Glutamatergic neuron (in vitro differentiated cells): ENCODE measurements at places on chromosomes 12 and 14. TPM values are rescaled to one million over a fixed set of nuclear protein-coding genes. Genes with fewer than 3 reads are reported as not detected.
A peak's percentile ranks its signal among the peaks of the same experiment; 100 is the strongest.

GRCh38 chr12:4303750-4304149, 17.3 kb upstream of the TIGAR start:
- peak; percentile 47 for DNase-seq

DNA sequence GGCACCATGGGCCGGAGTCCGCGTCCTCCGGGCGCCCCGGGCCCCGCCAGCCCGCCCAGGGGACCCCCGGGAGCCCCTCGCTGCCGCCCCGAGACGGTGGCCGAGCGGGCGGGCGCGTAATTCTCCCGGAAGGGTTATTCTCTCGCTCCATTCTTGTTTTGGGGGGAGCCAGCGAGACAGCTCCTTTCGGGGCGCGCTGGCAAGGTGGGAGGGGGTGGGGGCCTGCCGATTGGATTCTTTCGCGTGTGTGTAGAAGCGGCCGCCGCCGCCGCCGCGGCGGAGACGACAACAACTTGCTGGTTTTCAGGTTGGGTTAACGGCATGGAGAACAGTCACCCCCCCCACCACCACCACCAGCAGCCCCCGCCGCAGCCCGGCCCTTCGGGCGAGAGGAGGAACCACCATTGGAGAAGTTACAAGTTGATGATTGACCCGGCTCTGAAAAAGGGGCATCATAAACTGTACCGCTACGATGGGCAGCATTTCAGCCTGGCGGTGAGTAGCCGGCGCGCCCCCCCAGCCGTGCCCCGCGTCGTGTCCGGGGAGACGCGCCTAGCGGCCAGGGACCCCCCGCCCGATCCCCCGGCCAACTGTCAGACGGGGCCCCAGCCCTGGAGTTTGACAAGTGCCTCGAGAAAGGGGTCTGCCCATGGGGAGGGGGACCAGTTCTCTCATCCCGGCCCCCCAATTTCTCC, 755 bp downstream of the SETD1B start:
- DNase-seq: no peak

Gene GDF11
- 52.4 TPM for total RNA-seq

Gene KCNC2
- total RNA-seq: 11.6 TPM

DNA sequence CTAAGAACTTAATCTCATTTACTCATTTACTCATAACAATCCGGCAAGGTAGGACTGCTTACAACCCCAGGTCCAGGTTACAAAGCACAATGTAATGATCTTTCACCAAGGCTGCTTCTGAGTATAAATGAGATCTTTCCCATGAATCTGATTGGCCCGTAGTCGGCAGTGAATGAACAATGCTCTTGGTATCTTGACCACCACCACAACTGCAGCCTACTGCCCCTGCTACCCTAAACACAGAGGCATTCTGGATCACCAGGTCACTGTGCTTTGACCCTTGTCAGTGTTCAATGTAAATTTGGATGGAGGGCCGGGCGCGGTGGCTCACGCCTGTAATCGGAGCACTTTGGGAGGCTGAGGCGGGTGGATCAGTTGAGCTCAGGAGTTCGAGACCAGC, 15.9 kb downstream of the FAM181A start:
- no peak for DNase-seq

GRCh38 chr12:82040987-82041743, 282.0 kb upstream of the PPFIA2 start:
- no peak for DNase-seq

Gene MRPS35
- total RNA-seq: 27.4 TPM

GRCh38 chr12:47107446-47107845, 27.7 kb upstream of the AMIGO2 start:
- DNase-seq: no peak

Gene SYNDIG1L
- 1.5 TPM for total RNA-seq

Gene ASB2
- 16.6 TPM for total RNA-seq

Gene ULK1
- total RNA-seq: 168 TPM

Gene RPL10L
- total RNA-seq: not detected

GRCh38 chr12:1405619-1406018, 188.8 kb downstream of the FBXL14 start:
- DNase-seq: no peak

Gene CPM
- not detected for total RNA-seq

DNA sequence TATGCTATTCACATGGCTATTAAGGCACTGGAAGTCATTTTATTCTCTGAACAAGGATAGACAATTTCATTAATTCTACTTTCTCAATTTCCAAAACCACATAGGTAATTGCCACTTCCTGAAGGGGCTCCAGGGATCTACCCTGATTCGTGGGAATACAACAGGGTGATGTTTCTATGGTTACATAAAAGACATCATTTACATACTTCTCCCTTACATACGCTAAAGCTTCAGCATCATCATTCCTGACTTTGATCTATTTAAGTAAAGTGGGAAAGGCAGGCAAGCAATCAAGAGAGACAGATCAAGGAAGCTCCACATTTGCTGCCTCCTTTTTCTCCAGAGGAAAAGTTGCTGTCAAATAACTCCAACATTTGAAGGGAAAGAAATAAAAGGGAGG, 118.8 kb upstream of the SINHCAF start:
- DNase-seq: no peak

DNA sequence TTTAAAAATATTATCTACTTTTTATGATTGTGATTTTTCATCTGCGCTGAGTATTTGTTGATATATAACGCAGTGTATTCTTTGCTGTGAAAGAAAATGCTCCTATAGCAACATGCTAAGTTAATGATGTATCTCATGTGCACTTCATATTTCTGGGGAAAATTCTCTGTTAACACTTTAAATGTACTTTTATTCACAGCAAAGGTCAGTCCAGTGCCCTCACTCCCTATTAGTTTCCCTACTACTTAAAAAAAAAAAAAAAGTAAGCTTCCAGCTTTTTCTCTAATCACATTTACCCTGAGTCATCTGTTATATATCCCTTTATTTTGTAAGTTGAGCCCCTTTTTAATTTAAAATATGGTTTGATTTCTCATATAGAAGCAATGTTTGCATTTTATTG, 219.8 kb downstream of the AEBP2 start:
- DNase-seq: no peak

DNA sequence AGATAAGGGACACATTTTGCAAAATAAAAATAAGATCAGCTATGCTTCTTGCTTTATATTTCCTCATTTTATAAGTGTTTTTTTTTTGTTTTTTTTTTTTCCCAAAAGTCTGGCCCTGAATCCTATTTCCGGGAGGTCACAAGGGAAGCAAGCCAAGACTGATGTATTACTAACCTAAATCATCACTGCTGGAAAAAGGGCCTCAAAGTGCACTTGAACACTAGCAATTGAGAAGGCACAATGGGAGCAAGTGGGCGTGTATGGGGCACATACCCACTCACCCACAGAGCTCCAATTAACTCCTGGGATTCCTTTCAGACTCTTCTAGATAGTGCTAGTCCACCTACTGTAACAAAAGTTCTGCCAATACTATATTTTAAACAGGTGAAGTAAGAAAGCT, 58.8 kb downstream of the STON2 start:
- no peak for DNase-seq

DNA sequence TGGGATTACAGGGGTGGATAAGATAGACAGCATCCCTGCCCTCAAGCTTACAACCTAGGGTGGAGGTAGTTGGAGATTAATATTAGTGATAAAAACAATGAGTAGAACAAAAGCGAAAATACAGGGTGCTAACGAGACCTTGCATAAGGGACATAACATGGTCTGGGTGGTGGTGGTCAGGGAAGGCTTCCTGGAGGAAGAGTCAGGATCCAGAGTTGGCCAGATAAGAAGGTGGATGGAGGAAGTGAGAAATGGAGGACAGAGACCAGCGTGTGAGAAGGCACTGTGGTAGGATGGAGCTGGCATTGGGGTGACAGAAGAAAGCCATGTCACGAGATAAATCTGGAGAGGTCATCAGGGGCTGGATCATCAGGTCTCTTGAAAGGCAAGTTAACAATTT, 19.2 kb downstream of the NOS1 start:
- DNase-seq: no peak

DNA sequence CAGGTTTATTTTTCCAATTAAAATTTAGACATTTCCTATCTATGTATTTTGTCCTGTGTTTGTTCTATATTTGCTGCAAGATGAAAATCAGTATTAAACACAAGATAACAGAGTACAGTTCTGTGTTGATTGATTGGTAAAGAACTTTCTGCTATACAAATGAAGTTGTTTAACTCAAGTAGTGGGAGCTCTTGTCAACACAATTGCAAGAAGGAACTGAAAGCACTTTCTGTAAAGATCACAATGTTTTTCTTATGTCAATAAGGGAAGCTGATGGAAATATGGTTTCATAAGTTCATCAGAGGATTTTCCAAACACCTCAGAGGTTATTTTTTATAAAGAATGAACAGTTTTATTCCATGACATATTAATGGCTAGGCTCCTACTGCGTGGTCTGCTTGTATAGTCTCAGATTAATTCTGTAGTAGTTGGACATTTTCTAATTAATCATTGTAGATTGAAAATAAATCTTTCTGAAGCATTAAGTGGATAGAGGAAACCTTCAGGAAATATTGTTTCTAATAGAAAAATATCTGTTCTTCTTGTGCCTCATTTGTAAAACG, 379.5 kb downstream of the LRFN5 start:
- DNase-seq: no peak

GRCh38 chr12:24066865-24067264, 117.4 kb upstream of the SOX5 start:
- no peak for DNase-seq

DNA sequence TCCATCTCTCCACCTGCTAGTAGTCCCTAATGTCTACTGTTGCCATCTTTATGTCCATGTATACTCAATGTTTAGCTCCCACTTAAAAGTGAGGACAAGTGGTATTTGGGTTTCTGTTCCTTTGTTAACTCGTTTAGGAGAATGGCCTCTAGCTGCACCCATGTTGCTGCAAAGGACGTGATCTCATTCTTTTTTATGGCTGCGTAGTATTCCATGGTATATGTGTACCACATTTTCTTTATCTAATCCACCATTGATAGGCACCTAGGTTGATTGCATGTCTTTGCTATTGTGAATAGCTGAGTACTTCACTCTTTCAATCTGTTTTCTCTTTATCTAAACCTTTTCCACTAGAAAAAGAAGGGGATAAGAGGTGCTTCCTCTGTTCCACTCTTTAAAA, 130.0 kb downstream of the TMEM117 start:
- DNase-seq: no peak
